Fibroblast of the conjunctiva (primary cell): ENCODE measurements at places on chromosomes 3 and 15.

DNA sequence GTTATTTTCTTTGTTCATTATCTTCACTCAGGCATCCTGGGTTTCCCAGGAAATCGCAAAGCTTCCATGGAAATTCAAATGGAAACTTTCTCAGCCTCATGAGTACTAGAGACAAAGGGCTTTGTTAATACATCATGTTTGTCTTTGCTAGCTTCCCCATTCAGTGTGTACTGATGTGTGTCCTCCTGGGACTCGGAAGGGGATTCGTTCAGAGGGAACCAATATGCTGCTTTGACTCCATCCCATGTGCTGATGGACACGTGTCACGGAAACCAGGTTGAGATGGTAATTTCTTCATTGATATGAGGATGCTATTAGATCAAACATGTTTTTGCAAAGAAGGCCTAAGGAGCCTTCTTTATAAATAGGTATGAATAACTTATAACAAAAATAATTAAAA lies 87.0 kb upstream of the KCNAB1 start:
- DNase-seq, result no peak

DNA sequence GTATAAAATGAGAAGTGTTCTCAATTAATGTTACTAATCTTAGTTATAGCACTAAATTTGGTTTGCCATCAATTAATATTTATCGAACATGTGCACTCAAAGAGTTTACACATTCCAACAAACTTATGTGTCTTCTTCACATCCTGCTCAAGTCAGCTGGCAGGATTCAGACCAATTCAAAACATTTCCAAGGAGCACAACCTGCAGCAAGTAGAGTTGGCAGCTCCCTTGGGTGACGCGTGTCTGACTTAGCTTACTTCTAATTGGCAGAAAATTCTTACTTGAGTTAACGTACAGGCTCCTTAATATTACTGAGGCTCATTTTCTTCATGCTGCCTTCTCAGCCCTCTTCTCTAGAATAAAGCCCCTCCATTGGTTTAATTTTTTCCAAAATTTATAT lies 110.4 kb upstream of the PFN2 start:
- DNase-seq, result no peak

- no peak for DNase-seq
Measured at GRCh38 chr15:100186366-100186765, 155.4 kb downstream of the ADAMTS17 start.

- no peak for DNase-seq
Measured at GRCh38 chr3:143412084-143412483, 292.5 kb downstream of the CHST2 start.

DNA sequence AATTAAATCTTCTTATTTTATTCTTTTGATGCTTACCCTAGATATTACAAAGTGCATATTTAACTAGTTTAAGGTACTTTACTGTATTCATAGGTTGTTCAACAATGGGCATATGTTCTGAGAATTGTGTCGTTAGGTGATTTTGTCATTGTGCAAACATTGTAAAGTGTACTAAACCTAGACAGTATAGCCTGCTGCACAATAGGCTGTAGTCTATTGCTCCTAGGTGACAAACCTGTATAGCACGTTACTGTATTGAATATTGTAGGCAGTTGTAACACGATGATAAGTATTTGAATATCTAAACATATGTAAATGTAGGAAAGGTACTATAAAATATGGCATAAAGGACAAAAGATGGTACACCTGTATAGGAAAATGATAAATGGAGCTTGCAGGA lies 100.7 kb downstream of the CACNA2D3 start:
- DNase-seq, result no peak

GRCh38 chr3:83514130-83514914 lies 1444.5 kb upstream of the CADM2 start:
- no peak for DNase-seq

GRCh38 chr15:98981851-98982722 lies 25.5 kb downstream of the PGPEP1L start:
- no peak for DNase-seq

GRCh38 chr3:137217733-137218132 lies 259.9 kb downstream of the IL20RB start:
- DNase-seq, result no peak

DNA sequence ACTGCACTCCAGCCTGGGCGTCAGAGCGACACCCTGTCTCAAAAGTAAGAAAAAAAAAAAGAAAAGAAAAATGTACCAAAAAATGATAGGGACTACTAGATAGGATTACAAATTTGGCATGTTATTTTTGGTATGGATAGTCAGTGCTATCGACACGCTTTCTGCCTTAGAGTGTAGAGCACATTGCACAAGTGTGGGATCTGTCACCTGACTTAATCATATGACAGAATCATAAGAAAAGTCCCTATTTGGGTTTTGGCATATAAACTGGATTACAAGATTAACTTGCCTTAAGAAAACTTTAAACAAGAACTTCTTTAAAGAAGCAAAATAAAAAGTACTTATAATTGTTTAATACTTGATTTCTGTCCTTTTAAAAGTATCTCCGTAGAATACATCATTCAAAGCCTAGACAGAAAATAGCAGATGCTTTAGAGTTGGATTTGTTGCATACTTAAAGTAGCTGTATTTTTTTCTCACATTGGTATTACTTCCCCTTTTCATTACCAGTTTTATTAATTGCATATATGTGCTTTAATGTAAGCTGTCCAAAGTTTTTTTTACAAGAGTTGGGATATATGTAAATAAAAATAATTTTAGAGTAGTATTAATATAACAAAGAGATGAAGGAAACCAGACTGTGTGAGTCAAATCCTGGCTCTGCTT lies 7.8 kb downstream of the ATP6V1A start:
- DNase-seq, result no peak

DNA sequence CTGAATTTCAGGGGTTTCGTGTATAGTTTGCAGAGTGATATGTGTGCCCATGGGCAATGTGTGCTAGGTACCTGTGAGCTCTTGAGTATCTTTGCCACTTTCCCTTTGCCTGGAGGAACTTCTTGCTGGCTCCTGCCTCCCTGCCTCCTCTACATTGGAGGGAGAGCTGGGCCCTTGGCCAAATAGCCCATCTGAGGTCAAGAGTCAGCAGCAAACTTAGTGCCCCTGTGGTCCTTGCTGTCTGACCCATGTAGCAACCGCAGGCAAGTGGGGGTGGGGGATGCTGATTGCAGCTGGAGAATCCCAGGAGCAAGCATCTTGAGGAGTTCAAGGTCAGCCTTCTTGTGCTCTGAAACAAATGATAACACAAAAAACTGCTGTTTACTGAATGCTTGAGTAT lies 5.4 kb upstream of the TBC1D21 start:
- DNase-seq, result no peak

- DNase-seq, result no peak
Measured at GRCh38 chr3:136366289-136366688, 116.1 kb downstream of the PCCB start.

DNA sequence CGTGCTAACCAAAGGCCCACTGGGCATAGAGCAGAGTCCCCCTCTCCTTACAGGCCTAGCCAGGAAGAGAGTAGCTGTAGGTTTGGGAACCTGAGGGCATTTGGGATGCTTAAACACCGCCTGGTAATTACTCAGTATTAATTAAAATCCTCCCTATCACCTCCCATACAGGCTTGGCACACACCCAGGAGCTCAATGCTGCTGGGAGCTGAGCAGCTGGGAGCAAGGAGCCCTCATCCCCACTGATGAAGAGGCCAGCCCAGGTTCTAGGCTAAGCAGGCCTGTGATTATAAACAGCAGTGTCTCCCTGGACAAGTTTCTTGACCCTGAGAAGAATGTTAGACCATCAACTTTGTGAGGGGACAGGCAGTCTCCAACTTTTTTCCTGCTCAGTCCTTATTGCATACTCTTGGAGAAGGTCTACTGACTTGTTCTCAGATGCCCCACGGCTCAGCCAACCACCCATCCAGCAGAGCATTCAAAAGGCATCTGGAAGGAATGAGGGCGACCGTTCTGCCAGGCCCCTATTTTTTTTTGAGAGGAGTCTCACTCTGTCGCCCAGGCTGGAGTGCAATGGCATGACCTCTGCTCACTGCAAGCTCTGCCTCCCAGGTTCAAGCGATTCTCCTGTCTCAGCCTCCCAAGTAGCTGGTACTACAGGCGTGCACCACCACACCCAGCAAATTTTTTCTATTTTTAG lies 1.3 kb upstream of the PRKAR2A start:
- DNase-seq, result no peak

DNA sequence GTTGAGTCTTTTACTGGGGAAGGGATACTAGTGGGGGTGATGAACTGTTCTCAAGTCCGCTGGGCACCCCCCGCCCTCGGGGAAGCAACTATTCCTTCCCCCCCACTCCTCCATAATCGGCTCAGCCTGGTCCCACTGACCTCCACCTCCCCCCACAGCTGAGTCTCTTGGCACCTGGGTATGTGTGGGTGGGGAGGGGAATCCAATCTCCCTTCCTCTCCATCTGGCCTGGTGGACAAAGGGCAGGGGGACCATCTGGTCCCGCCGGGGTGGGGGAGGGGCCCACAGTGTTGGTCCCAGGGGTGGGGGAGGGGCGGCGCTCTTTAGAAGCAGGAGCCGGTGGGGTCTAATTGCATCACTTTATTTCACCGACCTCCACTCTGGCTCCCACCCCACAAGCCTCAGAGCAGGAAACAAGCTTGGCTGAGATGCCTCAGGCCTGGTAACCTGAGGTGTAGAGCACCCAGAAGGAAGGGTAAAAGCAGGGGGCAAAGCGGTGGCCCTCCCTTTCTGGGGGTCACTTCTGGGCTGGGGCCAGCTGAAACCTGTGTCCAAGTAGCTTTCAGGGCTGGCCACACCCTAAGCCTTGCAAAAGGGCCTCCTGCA lies 1.0 kb upstream of the PCBP4 start:
- DNase-seq, result no peak

DNA sequence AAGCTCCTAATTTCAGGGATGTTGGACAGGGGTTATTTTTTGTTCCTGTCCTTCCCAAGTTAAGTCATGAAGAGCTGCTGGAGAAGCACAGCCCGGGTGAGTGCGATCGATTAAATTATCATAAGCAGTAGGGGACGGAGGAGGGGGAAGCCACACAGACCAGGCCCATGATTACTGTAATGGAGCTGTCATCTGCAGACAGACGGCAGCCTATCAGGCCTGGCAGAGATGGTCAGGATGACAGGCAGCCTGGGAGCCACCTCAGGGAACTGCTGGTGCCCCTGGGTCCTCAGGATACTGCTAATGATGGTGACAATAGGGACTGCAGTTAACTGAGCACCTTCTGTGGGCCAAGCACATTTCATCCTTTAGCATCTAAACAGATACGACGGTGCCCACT lies 147.7 kb downstream of the RAB11A start:
- no peak for DNase-seq

- DNase-seq, result no peak
Measured at GRCh38 chr3:42537350-42537749, 34.9 kb downstream of the VIPR1 start.

DNA sequence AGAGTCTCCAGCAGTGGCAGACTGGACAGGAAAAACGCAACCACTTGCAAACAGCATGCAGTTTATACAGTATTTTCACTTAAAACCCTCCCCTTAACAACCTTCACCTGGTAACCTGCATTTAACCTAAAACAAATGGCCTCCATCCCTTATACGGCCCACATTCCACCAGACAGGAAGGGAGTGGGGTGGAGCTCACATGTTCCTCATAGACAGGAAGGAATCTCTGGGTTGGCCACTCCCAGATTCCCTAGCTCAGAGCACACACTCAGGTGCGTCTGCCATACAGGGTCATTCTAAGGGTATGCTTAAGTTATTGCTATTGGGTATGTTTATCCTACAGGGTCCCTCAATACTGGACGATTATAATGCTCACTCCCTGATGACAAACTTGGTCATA lies 16.8 kb upstream of the ABHD2 start:
- DNase-seq, result no peak
